ENCODE measurements at places on chromosomes 1 and 21.

GRCh38 chr1:185402930-185403329 lies 85.9 kb upstream of the IVNS1ABP start:
- DNase-seq, result no peak

GRCh38 chr1:54220004-54220811 lies 20.2 kb downstream of the MRPL37 start:
- DNase-seq, result peak; percentile 49

DNA sequence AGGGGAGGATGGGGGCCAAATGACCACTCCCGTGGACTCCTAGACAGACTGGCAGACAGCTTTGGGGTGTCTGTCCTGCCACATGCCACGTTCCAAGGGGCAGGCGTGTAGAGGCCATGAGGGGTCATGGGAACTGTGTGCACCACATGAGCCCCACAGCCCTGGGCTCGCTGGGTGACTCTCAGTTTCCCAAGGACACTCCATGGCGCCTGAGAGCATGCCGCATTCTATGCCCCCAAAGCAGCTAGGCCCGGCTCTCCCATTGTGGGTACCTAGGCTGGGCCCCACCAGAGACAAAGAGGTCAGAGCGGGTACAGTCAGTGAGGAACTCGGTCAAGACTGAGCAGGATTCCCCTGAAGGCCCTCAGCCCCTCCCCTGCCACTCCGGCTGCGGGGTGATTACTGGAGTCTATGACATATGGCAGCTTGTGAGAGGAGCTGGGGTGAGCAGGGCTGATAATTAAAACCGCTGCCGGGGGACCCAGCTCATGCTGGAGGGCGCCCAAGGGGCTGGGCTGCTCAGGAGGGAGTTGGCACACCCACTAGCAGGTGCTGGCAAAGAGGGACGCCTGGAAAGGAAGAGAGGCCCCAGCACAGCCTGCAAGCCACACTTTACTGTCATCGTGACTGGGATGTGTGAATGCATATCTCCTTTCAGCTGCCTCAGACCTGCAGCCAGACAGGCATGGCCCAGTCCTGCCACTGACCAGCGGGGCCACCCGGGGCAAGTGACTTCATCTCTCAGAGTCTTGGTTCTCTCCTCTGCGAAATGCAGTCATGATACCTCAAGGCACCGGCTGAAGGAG lies 8.4 kb downstream of the LRP8 start:
- DNase-seq, result no peak

- no peak for DNase-seq
Measured at GRCh38 chr1:44827197-44828002, 15.7 kb downstream of the PTCH2 start.

DNA sequence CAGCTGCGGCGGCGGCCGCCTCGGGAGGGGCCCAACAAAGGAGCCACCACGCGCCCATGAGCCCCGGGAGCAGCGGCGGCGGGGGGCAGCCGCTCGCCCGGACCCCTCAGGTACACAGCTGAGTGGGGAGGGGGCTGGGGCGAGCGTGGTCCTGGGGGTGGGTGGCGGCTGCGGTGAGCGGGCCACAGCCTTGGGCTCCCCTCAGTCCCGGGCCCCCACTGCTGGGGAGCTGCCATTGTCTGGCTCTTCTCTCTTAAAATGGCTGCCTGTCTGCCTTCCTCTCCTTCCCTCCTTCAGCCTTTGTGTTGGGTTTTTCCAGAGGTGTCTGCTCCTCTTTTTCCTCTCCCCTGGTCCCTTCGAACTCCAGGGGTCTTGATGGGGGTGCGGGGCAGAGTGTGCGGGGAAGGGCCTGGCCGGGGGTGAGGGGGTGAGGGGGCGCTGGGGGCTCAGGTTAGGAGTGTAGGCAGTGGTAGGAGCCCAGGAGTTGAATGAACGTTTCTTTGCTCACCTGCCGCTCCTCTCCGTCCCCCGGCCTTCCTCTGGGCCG lies 1.7 kb downstream of the ARID1A start:
- no peak for DNase-seq

DNA sequence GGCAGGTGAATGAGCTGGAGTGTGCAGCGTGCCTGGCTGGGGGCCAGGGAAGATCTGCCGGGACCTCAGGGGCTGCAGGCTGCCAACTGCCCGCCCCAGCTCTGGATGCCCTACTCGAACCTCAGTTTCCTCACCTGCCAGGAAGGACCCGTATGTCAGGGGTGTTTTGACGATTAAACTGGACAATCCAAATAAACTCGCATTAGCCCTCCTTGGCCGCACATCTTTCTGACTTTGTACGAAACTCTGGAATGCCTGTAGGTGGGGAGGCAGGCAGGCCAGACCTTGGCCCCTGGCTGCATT lies 8.3 kb upstream of the ZNF669 start:
- no peak for DNase-seq

GRCh38 chr1:6464514-6464836 lies 1.5 kb downstream of the TNFRSF25 start:
- no peak for DNase-seq

- no peak for DNase-seq
Measured at GRCh38 chr1:185473186-185473585, 156.1 kb upstream of the IVNS1ABP start.

DNA sequence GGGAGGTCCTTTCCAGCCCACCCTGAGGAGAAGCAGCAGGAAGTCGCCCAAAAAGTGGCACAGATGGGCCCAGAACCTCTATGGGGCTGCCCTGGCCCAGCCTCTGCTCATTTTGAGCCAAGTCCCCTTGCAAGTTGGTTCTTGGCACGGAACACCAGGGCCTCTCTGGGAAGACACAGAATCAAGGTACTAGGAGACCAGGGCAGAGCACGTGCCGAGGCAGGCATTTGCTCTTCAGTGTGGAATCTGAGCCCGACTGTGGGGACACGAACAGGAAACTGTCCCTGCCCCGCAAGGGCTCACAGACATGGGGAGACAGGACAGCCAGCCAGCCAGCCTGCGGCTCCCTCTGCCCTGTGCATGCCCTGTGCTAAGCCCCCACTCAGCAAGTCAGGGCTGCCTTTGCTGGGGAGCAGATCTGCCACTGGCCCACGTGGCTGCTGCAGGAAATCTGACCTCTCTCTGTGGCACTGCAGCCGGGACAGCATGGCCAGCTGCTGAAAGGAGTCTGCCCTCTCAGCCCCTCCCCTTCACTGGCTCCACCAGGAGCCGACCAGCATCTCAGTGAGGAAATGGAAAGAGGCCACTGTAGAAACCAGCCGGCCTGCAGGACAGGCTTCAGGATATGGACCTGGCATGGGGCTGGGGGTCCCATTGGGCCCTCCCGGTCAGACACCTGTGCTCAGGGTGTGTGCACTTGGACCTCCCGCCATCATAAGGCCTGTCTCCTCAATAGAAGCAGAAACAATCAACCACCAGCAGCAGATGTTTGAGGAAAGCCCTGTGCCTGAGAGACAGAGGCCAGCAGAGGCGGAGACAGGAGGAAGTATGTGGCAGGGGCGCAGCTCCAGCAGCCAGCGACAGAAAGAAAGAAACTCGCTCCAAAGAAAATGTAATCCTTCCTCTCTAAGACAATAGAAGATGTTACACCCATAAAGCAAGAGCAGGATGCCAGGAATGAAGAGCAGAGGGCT lies 3.7 kb downstream of the ARHGEF16 start:
- DNase-seq, result no peak

- DNase-seq, result no peak
Measured at GRCh38 chr1:202798792-202799331, 9.4 kb downstream of the KDM5B start.

DNA sequence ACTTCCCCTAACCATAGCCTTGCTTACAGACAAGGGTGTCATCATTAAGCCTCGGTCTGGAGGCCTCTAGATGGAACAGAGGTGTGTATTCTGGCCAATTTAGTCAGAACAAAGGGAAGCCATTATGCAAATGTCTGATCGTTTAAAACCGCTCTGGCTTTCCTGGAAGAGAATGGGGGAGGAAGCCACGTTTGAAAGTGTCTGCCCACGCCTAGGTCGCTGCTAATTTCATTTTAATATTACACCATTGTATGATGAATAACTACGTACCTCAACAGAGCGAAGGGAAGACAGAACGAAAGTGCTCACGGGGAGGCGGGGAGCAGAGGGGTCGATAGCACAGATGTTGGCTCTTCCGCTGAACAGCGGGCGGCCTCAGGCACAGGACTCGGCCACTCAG lies 41.1 kb upstream of the CSF3R start:
- no peak for DNase-seq

GRCh38 chr1:85049735-85050166 lies 1.5 kb upstream of the MCOLN3 start:
- no peak for DNase-seq

Data from HFFc6 (cell line).